Body of pancreas (tissue), 4 donors: ENCODE measurements at places on chromosomes 3 and 15. TPM values are rescaled to one million over a fixed set of nuclear protein-coding genes. Genes with fewer than 3 reads are reported as not detected.

Gene ZKSCAN7
- total RNA-seq, result 3.3 TPM

Gene PLA2G4E
- not detected for total RNA-seq

Gene EFCC1
- 1.8 TPM for total RNA-seq

Gene SLC22A14
- not detected for total RNA-seq

Gene AMT
- 27.7 TPM for total RNA-seq

Gene UROC1
- total RNA-seq, result not detected

Gene RPL39L
- 7.8 TPM for total RNA-seq

Gene RBSN
- total RNA-seq, result 9.2 TPM

Gene HRG
- total RNA-seq, result not detected

GRCh38 chr3:195086885-195087284, 184.1 kb downstream of the XXYLT1 start:
- no peak overlapping the region for H3K4me3 ChIP-seq
- H3K27ac ChIP-seq, result no peak overlapping the region
- H3K27me3 ChIP-seq, result no peaks in the 10 kb centered on the region
- H3K36me3 ChIP-seq, result no peaks in the 10 kb centered on the region
- H3K4me1 ChIP-seq, result peaks cover 3% of the 10 kb centered on the region

GRCh38 chr15:75460646-75461045, 9.2 kb upstream of the SIN3A start:
- H3K27me3 ChIP-seq, result no peaks in the 10 kb centered on the region
- no peak for DNase-seq
- H3K36me3 ChIP-seq, result peaks cover 2% of the 10 kb centered on the region
- H3K4me1 ChIP-seq, result no peaks in the 10 kb centered on the region

GRCh38 chr3:32571192-32571485, 481 bp upstream of the DYNC1LI1 start:
- DNase-seq, result no peak
- peaks cover 23% of the 10 kb centered on the region for H3K4me1 ChIP-seq
- H3K27ac ChIP-seq, result peak overlapping the region; percentile 98
- no peaks in the 10 kb centered on the region for H3K36me3 ChIP-seq
- H3K27me3 ChIP-seq, result no peaks in the 10 kb centered on the region

GRCh38 chr3:153967260-153967659, 153.9 kb upstream of the ARHGEF26 start:
- DNase-seq, result no peak
- no peak overlapping the region for H3K27ac ChIP-seq
- H3K27me3 ChIP-seq, result no peaks in the 10 kb centered on the region
- no peak overlapping the region for H3K4me3 ChIP-seq
- no peaks in the 10 kb centered on the region for H3K4me1 ChIP-seq

GRCh38 chr3:45741742-45742460, 52.7 kb downstream of the SACM1L start:
- DNase-seq, result no peak
- H3K27me3 ChIP-seq, result no peaks in the 10 kb centered on the region
- no peaks in the 10 kb centered on the region for H3K4me1 ChIP-seq
- peaks cover 30% of the 10 kb centered on the region for H3K36me3 ChIP-seq
- H3K27ac ChIP-seq, result no peak overlapping the region

- H3K36me3 ChIP-seq, result no peaks in the 10 kb centered on the region
- no peaks in the 10 kb centered on the region for H3K4me1 ChIP-seq
- no peak overlapping the region for H3K27ac ChIP-seq
- H3K27me3 ChIP-seq, result peaks cover 4% of the 10 kb centered on the region
- no peak overlapping the region for H3K4me3 ChIP-seq
These were observed 316.6 kb downstream of the NTRK3 start for GRCh38 chr15:87939848-87940457.

- no peak overlapping the region for H3K27ac ChIP-seq
- H3K36me3 ChIP-seq, result no peaks in the 10 kb centered on the region
- H3K27me3 ChIP-seq, result no peaks in the 10 kb centered on the region
- no peak overlapping the region for H3K4me3 ChIP-seq
These were observed 72.8 kb downstream of the GABRG3 start for GRCh38 chr15:27043770-27044169.

DNA sequence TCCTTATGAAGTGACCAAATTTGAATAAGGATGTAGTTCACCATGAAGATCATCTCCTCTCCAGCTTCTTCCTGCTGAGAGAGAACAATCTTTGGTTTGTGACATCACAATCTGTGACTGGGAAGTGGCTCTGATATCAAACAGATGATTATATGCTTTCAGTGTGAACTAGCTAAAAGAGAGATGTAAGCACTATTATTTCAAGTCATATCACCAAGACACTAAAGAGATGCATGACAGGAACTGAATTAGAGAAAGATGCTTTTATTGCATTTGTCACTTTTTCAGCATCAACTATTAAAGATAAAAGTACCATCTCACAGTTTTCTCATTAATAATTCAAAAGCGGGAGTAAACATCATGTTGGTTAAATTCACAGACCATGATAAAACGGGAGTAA, 3.5 kb downstream of the CHRM5 start:
- H3K36me3 ChIP-seq, result no peaks in the 10 kb centered on the region
- H3K27me3 ChIP-seq, result no peaks in the 10 kb centered on the region
- no peak overlapping the region for H3K4me3 ChIP-seq
- DNase-seq, result no peak
- no peaks in the 10 kb centered on the region for H3K4me1 ChIP-seq

GRCh38 chr15:69973102-69973714, 124.5 kb downstream of the TLE3 start:
- no peak overlapping the region for H3K27ac ChIP-seq
- no peaks in the 10 kb centered on the region for H3K27me3 ChIP-seq
- no peaks in the 10 kb centered on the region for H3K36me3 ChIP-seq
- H3K4me3 ChIP-seq, result no peak overlapping the region

GRCh38 chr3:143119009-143119914, at the start of gene CHST2:
Gene CHST2, plus strand, starts transcription at chr3:143119771. Its CDS starts 1,046 bp downstream, at chr3:143120817.
- H3K4me1 ChIP-seq, result peaks cover 24% of the 10 kb centered on the region
- H3K27ac ChIP-seq, result peak within 1 kb of the TSS; percentile 40
- DNase-seq, result peak; percentile 56
- H3K4me3 ChIP-seq, result peak within 1 kb of the TSS; percentile 35
- H3K27me3 ChIP-seq, result no peaks in the 10 kb centered on the region
- H3K36me3 ChIP-seq, result no peaks in the 10 kb centered on the region

GRCh38 chr3:13665582-13666226, 116.8 kb downstream of the FBLN2 start:
- no peak overlapping the region for H3K4me3 ChIP-seq
- H3K27ac ChIP-seq, result no peak overlapping the region
- peaks cover 8% of the 10 kb centered on the region for H3K27me3 ChIP-seq
- H3K4me1 ChIP-seq, result peaks cover 7% of the 10 kb centered on the region
- DNase-seq, result peak; percentile 49

DNA sequence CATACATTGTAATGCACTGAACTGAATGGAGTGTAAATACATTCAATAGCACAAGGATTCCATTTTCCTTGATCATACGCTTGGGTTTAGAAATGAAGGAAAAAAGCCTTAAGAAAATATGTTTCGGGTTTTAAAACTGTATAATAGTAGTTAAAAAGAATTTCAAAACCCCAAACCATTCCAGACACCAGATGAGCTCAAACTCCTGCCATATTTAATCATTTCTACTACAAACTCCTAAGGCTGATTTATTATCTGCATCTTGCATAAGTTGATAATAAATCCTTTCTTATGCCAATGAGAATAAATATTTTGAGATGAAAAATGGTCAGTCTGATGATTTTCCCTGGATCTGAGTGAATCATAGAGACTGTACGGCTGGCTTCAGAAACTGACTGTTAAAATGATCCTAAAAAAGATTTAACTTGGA, 51.0 kb downstream of the NR1D2 start:
- no peaks in the 10 kb centered on the region for H3K27me3 ChIP-seq
- H3K27ac ChIP-seq, result no peak overlapping the region

GRCh38 chr3:15636028-15636709, 34.6 kb downstream of the BTD start:
- peaks cover 25% of the 10 kb centered on the region for H3K4me1 ChIP-seq
- H3K4me3 ChIP-seq, result no peak overlapping the region
- peak overlapping the region; percentile 18 for H3K27ac ChIP-seq
- no peak for DNase-seq
- H3K27me3 ChIP-seq, result no peaks in the 10 kb centered on the region

- H3K4me1 ChIP-seq, result no peaks in the 10 kb centered on the region
- no peak overlapping the region for H3K27ac ChIP-seq
- no peaks in the 10 kb centered on the region for H3K36me3 ChIP-seq
- H3K27me3 ChIP-seq, result no peaks in the 10 kb centered on the region
These were observed 214.2 kb upstream of the PROK2 start for GRCh38 chr3:71998995-71999673.

GRCh38 chr3:25690768-25691533, 26.2 kb upstream of the TOP2B start:
- H3K27me3 ChIP-seq, result no peaks in the 10 kb centered on the region
- H3K27ac ChIP-seq, result no peak overlapping the region
- DNase-seq, result no peak
- no peaks in the 10 kb centered on the region for H3K36me3 ChIP-seq
- H3K4me1 ChIP-seq, result no peaks in the 10 kb centered on the region
- no peak overlapping the region for H3K4me3 ChIP-seq

DNA sequence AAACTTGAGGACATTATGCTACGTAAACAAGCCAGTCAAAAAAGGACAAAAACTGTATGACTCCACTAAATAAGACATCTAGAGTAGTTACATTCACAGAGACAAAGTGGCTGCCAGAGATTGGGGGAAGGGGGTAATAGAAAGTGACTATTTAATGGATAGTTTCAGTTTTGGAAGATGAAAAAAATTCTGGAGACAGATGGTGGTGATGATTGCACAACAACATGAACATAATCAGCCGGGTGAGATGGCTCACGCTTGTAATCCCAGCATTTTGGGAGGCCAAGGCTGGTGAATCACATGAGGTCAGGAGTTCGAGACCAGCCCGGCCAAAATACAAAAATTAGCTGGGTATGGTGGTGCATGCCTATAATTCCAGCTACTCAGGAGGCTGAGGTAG, 40.6 kb downstream of the DPP8 start:
- no peaks in the 10 kb centered on the region for H3K4me1 ChIP-seq
- peaks cover 6% of the 10 kb centered on the region for H3K36me3 ChIP-seq
- H3K27ac ChIP-seq, result no peak overlapping the region

DNA sequence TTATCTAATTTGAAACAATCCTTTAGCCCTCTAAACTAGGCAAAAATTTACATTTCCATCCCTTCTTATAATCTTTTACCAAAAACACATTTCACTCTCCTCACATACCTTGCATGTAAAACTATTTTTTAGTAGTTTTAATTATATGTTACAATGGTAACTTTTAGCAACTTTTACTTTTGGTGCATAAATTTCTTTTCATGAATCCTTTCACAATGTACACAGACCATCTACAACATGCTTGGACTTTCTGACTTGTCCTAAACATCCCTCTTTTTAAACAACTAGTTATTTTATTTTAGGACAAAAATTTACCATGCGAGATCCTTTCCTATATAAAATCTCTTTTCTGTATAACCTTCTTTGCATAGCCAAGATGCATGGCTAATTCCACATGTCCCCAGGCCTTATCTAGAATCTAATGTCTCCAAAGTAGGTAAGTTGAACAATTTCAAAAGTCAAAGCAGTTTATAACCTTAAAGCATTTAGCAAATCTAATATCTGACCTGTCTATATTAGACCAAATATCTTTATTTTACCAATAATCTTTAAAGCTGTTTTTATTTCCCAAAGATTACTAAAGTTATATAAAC, 14.4 kb upstream of the ALDH1L1 start:
- DNase-seq, result no peak
- H3K27me3 ChIP-seq, result no peaks in the 10 kb centered on the region
- peaks cover 10% of the 10 kb centered on the region for H3K4me1 ChIP-seq
- H3K4me3 ChIP-seq, result no peak overlapping the region

DNA sequence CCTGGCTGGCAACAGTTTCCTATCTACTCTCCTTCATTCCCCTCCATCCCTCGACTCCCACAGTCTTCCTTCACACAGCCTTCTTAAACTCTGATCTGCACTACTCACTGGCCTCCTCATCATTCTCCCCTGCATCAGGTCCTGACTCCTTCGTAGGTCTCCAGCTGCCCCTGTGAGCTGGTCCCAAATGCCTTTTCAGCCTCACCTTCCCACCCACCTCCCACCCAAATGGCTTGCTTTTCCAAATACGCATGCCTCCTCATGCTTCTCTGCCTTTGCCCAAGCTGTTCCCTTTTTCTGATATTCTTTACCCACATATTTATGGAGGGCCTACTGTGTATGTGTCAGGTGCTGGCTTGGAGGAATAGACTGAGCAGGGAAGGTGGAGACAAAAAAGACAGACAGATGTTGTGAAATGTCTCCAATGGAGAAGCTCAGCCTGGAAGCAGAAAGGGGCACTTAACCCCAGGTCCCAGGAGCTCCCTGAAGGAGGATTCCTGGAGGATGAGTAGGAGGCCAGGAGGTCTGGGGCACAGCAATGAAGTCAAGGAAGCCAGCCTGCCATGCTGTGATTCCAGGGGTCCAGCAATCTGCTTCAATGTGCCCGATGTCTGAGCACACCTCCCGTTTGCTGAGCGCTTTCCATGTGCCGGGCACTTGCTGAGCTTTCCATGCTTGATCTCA, 252.2 kb downstream of the SHQ1 start:
- H3K4me1 ChIP-seq, result peaks cover 9% of the 10 kb centered on the region
- H3K27me3 ChIP-seq, result no peaks in the 10 kb centered on the region
- H3K4me3 ChIP-seq, result no peak overlapping the region
- H3K27ac ChIP-seq, result no peak overlapping the region
- DNase-seq, result no peak
- no peaks in the 10 kb centered on the region for H3K36me3 ChIP-seq

GRCh38 chr15:40357246-40357645, 773 bp upstream of the DISP2 start:
- no peak for DNase-seq
- no peak overlapping the region for H3K27ac ChIP-seq
- H3K4me1 ChIP-seq, result peaks cover 14% of the 10 kb centered on the region
- no peak overlapping the region for H3K4me3 ChIP-seq
- no peaks in the 10 kb centered on the region for H3K36me3 ChIP-seq

DNA sequence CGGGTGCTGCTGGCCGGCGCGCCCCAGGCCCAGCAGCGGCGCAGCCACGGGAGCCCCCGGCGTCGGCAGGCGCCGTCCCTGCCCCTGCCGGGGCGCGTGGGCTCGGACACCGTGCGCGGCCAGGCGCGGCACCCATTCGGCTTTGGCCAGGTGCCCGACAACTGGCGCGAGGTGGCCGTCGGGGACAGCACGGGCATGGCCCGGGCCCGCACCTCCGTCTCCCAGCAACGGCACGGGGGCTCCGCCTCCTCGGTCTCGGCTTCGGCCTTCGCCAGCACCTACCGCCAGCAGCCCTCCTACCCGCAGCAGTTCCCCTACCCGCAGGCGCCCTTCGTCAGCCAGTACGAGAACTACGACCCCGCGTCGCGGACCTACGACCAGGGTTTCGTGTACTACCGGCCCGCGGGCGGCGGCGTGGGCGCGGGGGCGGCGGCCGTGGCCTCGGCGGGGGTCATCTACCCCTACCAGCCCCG, 777 bp downstream of the LOXL1 start:
- peak overlapping the region; percentile 80 for H3K4me3 ChIP-seq
- H3K27me3 ChIP-seq, result no peaks in the 10 kb centered on the region
- peak; percentile 85 for DNase-seq
- H3K4me1 ChIP-seq, result peaks cover 59% of the 10 kb centered on the region
- peak overlapping the region; percentile 80 for H3K27ac ChIP-seq

DNA sequence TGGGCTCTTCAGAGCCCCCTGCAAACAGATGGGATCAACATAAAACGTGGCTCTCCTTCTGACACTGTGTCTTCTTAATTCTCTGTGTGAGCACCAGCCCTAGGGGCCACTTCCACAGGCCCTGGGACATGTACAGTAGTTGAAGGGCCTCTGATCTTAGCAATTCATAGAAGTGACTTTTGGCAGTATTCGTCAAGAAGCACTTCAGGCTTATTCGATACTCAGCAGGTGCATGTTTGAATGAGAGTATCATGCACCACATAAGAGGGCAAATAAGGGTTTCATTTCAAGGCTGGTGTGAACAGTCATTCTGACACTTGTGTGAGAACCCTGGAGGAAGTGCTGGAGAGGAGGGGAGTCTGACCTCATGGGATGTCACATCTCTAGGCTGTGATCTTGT, 113.9 kb downstream of the GABRG3 start:
- DNase-seq, result no peak
- no peaks in the 10 kb centered on the region for H3K27me3 ChIP-seq
- no peak overlapping the region for H3K4me3 ChIP-seq
- H3K27ac ChIP-seq, result no peak overlapping the region
